ENCODE measurements at places on chromosomes 12 and 14.

DNA sequence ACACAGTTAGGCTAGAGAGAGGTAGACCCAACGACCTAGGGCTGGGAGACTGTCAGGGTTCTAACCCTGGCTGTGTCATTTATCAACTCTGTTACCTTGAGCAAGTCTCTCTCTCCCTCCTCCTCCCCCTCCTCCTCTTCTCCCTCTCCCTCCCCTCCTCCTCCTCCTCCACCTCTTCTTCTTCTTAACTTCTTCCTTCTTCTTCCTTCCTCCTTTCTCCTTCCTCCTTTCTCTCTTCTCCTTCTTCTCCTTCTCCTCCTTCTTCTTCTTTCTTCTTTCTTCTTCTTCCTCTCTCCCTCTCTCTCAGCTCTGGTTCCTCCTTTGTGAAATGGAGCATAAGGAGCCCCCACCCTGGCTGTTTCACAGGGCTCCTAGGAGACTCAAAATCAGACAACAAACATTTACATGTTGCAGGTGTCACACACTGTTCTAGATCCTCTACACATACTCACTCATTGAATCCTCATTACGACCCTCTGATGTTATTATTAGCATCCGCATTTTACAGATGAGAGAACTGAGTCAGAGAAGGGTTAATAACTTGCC is 2.2 kb upstream of the KCNH3 start:
- DNase-seq = no peak

- DNase-seq = no peak
Observed at GRCh38 chr14:32720927-32721326, 217.8 kb upstream of the NPAS3 start.

- DNase-seq = no peak
Observed at GRCh38 chr14:91901449-91902226, 34.3 kb upstream of the TC2N start.

- no peak for DNase-seq
Observed at GRCh38 chr12:89162589-89163261, 189.6 kb downstream of the DUSP6 start.

- DNase-seq = no peak
Observed at GRCh38 chr12:131390412-131391334, 320.2 kb upstream of the SFSWAP start.

Data from stimulated activated CD8-positive, alpha-beta memory T cell treated with anti-CD3 and anti-CD28 coated beads, Interleukin-15, amount 100 ng/mL, for 1 hour (primary cell).